ENCODE measurements at places on chromosomes 2 and 18.

- peak; percentile 34 for DNase-seq
Measured at GRCh38 chr18:3411854-3412268, 38.1 kb upstream of the TGIF1 start.

DNA sequence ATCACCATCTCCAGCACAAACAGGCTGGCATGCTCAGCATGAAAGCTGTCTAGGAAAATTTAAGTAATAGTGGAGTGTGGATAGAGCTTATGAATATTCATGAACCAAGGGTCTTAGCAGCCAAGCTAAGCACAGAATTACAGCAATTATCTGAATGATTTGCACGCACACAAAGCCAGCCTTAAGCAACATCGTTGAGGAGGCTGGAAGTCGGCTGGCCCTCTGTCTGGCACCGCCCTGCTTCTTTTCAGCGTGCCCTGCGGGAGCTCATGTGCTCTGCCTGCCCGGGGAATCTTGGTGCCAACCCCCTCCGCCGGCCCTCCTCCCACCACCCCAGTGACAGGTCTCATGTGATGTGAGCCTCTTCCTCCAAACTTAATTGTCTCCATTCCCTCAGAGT is 540.1 kb downstream of the CMPK2 start:
- DNase-seq = no peak

DNA sequence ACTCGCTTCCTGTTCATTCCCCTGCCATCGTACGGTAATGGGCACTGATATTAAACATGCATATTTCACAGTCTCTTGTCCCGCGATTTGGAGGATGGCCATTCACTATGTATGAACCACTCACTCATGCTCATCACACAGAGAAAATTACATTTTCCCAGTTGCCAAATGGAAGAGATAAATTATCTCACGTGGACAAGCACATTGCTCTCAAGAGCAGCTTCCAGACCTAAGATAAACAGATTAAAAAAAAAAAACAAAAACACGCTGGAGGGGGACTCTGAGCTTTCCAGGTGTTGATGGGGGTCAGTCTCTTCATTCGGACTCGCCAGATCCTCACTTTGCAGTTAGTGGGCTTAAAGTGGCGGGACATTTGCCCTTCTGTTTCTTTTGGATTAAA is 1.7 kb upstream of the MAPK4 start:
- DNase-seq = no peak

DNA sequence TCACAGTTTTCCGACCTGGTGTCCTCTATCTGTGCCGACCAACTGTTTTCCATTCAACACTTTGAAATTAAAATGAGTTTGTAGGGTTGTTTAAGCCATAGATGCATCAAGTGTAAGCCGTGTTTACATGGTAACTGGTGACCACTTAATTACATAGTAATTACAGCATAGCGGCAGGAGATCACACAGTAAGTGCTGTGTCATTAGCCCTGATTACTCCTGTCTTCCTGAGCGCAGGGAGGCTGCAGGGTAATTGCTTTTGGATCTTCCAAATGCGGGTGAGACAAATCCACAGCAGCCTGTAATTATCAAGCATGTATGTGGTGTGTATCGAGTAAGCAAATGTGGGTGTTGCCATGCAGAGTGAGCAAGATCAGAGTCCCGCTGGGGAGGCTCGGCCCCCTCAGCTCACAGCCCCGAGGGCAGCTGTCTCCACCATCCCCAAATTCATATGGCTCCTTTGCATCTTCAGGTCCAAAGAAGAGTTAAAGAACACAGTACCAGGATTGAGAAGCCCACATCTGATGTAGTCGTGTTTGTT is 71.5 kb upstream of the HDAC4 start:
- no peak for DNase-seq

- DNase-seq = peak; percentile 77
Measured at GRCh38 chr2:20424300-20425290, 22.3 kb upstream of the RHOB start.

DNA sequence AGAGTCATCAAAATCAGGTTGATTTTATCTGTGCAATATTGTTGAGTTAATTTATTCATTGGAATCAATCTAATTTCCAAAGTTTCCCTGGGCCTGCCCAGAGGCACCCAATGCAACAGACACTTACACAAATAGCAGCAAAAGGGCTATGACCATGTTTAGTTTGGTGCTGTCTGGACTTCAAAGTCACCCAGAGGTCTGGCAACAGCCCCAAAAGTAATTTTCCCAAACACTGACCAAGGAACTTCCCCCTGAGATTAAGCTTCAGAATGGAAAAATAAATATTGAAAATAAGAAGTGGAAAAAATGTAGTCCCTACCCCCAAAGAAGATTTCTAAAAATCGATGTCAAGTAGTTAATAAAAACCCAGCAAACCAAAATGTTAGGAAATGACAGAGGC is 70.9 kb upstream of the RNF152 start:
- no peak for DNase-seq

GRCh38 chr18:59690186-59690982 is 6.8 kb downstream of the CCBE1 start:
- DNase-seq = no peak

- DNase-seq = no peak
Measured at GRCh38 chr2:64457524-64457923, 3.6 kb downstream of the LGALSL start.

DNA sequence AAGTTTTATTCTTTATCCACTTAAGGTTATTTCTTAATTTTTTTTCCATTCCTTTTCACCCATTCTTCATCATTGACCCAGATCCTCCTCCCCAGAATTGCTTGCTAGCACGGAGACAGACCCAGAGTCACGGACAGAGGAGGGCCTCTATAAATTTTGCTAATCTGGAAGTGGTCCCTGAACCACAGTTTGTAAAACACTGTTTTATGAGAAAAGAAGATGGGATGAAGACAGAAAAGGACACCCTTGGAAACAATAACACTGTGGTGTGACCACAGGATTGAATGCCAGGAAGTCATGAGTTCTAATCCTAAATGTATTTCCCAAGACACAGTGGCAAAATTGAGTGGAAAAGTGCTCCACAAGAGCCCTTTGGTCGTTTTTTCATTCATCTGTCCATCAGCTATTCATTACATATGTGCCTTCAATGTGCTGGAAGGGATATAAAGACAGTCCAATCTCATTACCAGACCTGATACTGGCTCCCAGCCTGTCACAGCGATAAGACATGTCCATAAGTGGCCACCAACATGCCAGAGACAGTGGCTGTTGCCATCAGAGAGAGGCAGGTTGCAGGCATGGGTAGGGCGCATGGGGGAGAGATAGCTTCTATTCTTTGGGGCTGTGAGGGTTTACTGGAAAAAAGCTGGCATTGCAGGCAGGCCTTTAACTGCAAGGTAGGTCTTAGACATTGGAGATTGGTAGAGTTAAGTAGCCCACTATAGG is 175.2 kb upstream of the ALPP start:
- DNase-seq = no peak

- DNase-seq = no peak
Measured at GRCh38 chr2:111622859-111623258, 261.1 kb downstream of the ANAPC1 start.

- no peak for DNase-seq
Measured at GRCh38 chr2:235951982-235952381, 216.2 kb downstream of the GBX2 start.

- DNase-seq = no peak
Measured at GRCh38 chr2:234267534-234267933, 217.0 kb downstream of the SPP2 start.

GRCh38 chr18:27061488-27062095 is 123.5 kb downstream of the CHST9 start:
- no peak for DNase-seq

DNA sequence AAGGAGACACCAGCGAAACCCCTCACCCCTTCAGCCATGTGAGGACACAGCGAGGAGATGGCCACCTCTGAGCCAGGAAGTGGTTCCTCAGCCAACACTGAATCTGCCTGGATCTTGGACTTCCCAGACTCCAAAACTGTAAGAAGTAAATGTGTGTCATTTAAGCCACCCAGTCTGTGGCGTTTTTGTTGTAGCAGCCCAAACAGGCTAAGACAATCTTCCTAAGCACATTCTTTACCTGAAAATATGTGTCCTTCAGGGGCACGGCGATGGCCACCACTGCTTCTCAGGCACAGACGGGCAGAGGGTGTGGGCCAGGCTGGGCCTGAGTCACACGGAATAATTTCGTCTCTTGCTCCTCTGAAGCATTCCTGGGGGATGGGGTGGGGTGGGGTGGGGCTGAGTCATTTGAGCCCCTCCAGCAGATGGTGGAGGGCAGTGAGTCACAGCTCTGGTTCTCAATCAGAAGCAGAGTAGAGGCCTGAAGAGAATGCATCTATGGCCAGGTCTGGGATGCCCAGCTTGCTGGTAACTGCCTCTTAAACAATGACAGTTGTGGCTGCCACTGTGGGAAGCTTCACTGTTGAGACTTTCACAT is 142.4 kb downstream of the CAPN13 start:
- no peak for DNase-seq

GRCh38 chr2:215635788-215636139 is 199.9 kb upstream of the FN1 start:
- DNase-seq = no peak

DNA sequence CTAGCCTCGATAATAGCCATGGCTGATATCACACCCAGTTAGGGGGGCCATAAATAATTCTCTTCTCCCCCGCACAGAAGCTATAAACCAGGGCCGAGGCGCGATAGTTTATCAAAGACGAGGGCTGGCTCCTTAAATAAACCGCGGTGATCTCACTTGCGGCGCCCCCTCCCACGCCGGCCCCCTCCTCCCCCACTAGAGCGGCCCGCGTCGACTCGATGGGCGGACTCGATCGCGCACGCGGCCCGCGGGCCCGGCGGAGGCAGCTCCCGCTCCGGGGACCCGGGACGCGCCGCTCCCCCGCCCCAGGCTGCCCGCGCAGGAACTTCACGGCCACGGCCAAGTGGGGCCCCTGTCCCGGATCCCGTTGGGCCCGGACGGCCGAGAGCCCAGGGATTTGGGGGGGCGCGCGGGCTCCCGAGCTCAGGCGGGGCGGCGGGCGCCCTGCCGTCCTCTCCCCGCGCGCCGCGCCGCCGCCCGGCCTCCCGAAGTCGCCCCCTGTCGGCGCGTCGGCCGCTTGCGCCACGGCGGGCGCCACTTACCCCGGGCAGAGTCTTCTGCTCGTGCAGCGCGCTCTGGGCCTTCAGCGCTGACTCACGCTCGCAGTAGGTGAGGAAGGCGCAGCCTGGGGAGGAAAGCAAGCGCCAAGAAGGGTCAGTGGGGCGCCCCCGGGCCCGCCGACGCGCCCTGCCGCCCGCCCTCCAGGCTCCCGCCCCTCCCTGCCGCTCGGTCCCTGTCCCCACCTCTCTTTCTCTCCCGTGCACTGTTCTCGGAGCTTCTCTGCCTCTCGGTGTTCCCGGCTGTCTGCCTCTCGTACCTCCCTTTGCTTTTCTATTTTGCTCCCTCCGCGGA is 80.4 kb downstream of the CELF4 start:
- DNase-seq = no peak

GRCh38 chr18:49081511-49082155 is 130.9 kb upstream of the SMAD7 start:
- no peak for DNase-seq

DNA sequence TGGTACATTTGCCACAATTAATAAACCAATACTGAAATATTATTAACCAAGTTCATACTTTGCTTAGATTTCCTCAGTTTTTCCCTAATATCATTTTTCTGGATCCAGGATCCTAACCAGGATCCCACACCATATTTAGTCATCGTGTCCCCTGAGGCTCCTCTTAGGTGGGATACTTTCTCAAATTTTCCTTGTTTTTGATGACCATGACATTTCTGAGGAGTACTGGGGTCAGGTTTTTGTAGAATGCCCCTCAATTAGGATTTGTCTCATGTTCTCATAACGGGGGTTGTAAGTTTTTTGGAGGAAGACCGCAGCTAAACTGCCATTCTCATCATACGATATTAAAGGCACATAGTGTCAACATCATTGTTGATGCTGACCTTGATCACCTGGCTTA is 15.5 kb upstream of the ERCC3 start:
- DNase-seq = no peak

GRCh38 chr2:107737756-107738155 is 88.9 kb upstream of the RGPD4 start:
- DNase-seq = no peak

DNA sequence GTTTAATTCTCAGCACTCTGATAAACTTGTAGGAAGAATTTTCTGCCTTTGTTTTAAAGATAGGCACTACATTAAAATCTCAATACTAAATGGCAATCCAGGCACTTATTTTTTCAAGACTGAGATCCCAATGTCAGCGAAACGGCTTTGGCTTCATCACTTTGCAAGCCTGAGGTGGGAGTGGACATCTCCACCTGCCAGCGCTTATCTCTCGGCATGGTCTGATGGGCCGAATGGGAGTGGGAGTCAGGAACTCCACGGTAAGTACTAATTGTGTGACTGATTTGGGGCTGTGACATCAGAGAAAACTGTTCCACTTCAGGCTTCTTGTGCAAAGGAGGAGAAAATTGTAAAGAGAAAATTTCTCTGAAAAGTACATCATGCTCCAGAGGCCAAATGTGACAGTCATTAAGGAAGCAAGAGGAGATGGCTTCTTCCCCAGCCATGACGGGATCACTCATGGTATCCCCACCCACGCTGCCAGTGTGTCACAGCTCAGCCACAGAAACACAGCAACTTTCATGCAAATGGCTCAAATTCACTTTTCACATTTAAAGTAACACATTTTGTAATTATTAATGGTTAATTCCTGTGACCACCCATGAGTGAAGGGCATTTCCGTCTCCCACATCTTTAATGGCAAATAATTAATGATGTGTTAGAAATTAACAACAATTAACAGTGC is 385.5 kb upstream of the HNRNPA3 start:
- no peak for DNase-seq

DNA sequence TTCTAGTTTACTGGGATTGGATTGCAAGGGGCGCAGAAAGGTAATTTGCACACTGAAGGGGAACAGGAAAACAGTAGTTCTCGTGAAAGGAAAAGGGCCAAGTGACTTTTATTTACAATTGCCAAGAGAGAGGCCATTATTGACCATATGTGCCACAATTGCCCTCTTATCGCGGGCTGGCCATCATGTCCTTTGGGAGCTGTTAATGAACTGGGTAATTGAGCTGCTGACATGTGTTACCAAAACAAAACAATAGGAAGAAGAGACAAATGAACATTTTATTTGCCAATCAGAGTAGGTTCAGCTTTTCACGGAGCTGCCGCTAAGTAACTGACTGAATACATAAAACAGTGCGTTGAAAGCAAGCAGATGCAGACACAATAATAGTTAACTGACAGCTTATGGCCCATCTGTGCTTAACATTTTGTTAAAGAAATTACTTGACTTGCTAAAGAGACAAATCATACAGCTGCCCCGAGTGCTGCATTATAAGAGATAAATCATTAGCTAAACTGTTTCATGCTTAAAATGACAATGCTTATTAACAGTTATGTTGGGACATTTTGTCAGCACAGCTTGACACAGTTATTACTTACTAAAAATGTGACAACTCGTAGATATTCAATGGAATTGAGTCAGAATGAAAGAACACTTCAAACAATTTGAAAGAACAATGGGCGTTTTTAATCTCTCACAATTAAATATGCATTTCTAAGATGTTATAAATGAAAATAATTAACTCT is 57.5 kb downstream of the PAX3 start:
- no peak for DNase-seq

- DNase-seq = no peak
Measured at GRCh38 chr18:25862881-25863600, 227.4 kb downstream of the SS18 start.
